Stimulated activated naive CD8-positive, alpha-beta T cell treated with anti-CD3 and anti-CD28 coated beads, Interleukin-15, Interleukin-2, amounts not matched to agents 100 U/mL and 50 U/mL, for 24 hours (primary cell): ENCODE measurements at places on chromosomes 16 and 17.

DNA sequence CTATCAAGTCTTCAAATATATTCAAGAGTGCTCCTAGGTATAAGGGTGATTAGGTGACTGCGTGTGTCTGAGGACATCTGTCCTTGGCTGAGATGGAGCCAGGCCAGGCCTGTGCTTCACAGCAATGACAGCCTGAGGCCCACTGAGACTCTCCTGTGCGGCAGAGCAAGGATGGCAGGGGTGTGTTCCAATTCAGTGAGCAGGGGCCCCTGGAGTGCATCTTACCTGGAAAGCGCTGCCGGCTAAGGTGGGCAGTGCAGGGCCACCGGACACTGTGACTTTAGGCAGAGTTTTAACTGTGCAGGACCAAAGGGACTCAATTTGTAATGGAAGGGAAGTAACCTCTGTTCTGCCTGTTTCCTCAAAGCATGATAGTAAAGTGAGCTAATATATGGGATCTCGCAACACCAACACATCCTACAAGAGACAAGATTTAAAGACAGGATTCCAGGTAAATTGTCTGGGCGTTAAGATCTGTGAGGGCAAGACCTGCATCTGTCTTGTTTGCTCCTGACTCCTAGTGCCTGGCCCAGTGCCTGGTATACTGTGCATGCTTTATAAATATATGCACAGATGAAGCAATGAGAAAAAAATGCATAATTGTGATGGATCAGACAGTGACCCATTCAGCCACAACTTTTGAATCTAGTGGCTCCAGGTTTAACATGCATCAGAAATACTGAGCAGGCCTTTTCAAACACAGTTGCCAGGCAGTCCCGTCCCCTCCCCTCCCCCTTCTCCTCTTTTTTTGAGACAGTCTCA lies 86.7 kb downstream of the MRC2 start:
- no peak for DNase-seq

DNA sequence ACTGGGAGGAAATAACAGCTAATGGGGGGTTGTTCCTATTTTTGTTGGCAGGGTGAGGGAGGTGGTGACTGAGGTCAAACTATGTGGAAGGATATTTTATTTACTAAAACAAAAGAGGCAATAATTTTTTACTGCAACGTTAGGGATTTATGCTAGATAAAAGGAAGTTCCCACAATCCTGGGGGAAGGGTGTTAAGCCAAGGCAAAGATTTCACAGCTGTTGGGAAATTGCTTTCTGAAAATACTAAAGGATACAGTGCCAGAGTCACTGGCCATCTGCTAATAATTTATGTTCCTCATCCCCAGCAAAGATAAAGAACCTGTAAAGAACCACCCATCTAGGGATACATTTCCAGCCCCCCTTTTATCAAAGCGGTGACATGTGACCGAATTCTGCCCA lies 756.0 kb upstream of the RBFOX1 start:
- DNase-seq = no peak

- DNase-seq = peak; percentile 7
Measured at GRCh38 chr17:63275318-63275970, 170.7 kb downstream of the CYB561 start.

DNA sequence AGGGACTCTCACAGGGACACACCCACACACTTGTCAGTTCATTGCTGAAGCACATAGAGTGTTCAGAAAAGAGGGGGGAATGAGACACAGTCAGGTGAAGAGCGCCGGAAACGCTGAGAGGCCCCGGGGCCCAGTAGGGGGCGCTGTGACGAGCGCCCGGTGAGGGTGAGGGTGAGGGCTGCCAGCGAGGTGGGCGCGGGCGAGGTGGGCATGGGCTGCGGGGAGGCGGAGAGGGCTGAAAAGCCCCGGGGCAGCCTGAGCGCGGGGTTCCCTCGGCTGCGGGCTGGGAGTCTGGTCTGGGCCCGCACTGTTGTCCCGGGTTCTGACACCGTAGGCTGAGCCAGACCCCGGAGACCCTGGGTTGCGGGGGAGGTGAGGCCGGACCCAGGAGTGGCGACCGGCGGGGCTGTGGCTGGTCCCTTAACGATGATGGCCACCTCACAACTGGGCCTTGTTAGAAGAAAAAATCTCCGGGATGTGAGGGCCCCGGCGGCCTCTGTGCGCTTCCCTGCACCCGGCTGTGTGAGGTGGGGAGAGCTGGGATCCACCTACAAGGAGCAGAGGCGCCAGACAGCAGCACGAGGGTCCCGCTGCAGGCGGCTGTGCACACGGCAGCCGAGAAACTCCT lies 91.4 kb downstream of the C16orf78 start:
- no peak for DNase-seq

DNA sequence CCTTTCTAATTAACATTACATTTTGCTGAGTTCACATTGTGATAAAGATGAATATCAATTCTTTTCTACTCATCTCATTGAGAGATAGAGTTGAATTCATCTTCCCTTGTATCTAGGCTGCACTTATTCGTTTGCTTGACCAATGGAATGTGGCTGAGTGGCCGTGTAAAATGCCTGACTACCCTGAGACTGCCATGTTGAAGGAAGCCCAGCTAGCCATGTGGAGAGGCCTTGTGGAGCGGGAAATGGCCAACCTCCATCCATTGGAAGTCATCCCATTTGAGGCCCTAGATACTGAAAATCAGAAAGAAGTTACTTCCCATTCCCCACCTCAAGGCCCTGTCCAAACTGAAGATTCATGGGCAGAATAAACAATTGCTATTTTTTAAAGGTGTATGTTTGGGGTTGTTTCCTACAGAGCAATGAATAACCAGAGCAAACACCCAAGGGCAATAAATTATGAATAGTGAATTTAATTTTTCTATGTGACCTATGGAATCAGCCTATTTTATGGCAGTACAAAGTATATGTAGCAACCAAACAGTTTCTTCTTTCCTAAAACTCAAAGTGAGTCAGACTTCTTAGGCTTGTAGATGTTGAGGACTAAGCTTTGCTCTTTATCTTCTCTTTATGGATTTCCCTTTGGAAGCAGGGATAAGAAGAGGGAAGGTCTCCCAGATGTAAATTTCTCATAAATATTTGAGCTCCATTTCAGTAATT lies 545.1 kb downstream of the MAF start:
- no peak for DNase-seq

DNA sequence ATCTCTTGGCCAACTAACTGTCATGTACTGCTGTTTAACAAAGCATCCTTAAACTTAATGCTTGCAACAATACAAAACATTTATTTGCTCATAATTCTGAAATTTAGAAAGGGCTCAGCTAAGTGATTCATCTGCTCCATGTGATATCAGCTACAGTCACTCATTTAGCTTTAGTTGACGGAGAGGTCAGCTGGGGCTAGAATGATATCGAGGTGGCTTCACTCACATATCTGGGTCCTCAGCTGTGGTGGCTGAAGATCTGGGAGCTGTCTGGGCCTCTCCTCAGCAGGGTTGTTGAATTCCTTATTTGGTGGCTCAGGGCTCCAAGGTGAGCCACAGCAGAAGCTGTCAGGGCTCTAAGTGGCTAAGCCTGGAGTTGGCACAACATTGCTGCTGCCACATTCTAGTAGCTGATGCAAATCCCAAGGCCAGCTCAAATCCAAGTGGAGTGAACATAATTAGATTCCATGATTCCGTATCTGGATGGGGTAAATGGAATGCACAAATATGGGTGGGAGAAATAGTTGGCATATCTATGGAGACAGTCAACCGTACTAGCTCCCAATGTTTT lies 62.8 kb downstream of the HS3ST3A1 start:
- DNase-seq = no peak

DNA sequence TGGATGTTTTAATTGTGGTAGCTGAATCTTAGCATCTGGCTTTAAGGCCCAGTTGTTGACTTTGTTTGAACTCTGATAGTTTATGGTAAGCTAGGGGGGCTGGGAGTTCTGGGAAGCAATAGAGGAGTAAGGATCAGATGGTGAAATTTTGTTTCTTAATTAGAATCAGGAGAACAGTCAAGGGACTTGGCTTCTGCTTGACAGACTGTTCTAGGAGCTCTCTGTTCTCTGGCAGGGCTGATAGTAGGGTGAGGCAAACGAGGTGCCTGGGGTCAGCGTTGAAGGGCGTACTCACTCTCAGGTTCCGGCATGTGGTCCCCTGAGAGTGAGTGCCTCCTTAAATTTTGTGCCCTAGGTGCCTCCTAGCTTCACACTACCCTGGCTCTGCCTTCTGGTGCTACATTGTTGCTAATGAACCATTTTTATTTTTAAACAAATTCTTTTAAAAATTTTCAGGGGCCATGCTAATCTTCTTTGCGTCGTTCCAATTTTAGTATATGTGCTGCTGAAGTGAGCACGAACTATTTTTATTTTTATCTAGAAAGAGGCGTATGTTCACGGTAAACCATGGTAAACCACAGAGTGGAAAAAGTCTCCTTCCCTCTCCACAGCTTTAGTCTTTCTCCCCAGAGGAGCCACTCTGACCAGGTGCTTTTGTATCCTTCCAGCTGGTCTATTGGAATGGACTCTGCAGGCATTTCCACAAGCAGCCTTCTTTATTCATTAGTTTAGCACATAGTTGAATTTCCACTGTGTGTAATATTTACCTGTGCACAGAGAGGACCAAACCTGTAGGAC lies 19.7 kb downstream of the SLC7A6 start:
- no peak for DNase-seq

DNA sequence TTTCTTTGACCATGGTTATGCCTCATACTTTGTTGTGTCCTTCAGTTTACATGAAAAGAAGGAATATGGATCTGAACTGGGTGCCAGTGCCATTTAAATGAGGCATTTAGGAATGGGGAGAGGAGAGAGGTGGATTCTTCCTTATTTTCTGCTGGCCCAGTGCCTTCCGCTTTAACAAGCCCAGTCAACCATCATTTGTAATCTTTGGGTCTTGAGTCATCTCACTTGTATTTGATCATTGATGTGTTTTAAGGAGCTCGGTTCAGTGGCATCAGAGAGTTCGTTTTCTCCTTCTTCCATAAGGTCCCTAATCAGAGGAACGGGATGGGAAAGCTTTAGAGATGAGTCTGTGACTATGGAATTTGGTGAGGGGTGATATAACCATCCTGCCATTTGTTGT lies 334.9 kb downstream of the WWOX start:
- no peak for DNase-seq

GRCh38 chr17:75642784-75643642 lies 9.8 kb downstream of the SMIM5 start:
- DNase-seq = no peak
